ENCODE measurements at places on chromosomes 3 and 15.

DNA sequence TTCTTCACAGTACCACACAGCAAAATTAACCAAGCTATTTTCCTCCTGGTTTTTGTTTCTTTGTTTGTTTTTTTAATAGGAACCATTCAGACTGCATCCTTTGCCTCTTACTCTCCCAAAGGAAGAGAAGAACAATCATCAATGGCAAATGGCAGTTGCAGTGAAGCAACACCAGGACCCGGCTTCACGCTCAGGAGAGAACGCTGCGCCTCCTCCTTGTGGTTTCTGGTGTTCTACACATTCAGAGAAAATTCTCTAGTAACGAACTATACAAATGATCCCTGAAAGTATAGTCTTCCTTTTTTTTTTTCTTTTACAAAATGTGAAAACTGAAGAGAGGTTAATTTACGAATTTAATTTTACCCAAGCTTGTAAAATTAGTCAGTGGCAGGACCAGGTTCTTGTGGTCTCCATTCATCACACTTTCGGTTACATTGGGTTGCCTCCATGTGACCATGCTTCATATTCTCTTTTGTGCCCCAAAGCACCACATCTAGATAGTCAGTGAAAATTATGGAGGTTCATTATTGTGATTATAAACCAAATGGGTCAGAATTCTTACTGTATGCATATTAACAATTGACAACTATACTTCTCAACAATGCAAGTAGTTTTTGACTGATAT lies 10.6 kb upstream of the MINDY2 start:
- no peak for DNase-seq

GRCh38 chr15:82305621-82306048 lies 43.0 kb downstream of the SAXO2 start:
- DNase-seq = no peak

DNA sequence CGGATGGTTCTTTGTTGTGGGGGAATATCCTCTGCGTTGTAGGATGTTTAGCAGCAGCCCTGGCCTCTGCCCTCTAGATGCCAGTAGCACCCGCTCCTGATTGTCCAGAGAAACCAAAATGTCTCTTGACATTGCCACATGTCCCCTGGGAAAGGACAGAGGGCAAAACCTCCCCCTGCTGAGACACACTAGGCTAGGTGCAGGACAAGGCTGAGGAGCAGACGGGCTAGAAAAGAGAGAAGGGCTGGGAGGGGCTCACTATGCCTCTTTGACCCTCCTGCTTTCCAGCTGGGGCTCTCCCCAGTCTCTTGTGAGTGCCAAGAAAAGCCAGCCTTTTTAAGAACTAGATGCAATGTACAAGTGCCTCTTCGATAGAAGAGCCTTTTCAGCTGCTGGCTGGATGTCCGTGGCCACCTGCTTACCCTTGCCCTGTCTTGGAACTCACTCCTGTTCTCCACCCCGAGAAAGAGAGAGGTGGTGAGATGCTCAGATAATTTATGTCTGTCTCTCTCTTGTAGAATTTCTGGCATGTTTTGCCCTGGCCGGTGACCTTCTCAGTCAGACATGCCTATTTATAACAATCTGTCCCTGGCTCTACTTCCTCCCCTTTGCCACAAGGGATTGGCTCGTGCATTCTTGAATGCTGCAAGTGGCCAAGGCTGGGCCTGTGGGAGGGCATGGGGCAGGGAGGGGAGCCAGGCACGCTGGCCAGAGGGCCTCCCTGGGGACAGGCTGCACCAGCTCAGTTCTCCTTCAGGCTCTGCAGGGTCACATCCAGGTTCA lies 142.6 kb downstream of the RPLP1 start:
- DNase-seq = no peak

DNA sequence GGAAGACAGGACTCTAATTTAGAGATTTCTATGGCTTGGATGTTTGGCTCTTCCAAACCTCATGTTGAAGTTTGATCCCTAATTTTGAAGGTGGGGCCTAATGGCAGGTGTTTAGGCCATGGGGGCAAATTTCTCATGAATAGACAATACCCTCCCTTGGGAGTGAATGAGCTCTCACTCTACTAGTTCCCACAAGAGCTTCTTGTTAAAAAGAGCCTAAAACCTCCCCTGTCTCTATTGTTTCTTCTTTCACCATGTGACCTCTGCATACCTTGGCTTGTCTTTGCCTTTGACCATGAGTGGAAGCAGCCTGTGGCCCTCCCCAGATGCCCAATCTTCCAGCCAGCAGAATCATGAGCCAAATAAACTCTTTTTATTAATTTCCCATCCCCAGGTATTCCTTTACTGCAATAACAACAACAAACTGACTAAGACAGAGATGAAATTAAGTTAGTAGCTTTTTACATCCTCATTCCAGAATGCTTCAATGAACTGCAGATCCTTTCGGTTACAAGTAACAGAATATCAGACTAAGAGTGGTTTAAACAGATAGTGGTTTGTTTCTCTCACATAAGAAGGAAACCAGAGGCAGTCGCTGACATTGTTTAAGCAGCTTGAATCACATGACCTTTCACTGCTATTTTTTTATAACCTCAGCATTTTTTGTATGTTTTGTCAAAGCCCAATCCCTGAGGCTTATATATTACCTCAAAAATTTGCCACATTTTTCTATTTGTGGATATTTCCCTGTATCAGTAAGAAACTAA lies 1013.3 kb upstream of the SEMA6D start:
- no peak for DNase-seq

DNA sequence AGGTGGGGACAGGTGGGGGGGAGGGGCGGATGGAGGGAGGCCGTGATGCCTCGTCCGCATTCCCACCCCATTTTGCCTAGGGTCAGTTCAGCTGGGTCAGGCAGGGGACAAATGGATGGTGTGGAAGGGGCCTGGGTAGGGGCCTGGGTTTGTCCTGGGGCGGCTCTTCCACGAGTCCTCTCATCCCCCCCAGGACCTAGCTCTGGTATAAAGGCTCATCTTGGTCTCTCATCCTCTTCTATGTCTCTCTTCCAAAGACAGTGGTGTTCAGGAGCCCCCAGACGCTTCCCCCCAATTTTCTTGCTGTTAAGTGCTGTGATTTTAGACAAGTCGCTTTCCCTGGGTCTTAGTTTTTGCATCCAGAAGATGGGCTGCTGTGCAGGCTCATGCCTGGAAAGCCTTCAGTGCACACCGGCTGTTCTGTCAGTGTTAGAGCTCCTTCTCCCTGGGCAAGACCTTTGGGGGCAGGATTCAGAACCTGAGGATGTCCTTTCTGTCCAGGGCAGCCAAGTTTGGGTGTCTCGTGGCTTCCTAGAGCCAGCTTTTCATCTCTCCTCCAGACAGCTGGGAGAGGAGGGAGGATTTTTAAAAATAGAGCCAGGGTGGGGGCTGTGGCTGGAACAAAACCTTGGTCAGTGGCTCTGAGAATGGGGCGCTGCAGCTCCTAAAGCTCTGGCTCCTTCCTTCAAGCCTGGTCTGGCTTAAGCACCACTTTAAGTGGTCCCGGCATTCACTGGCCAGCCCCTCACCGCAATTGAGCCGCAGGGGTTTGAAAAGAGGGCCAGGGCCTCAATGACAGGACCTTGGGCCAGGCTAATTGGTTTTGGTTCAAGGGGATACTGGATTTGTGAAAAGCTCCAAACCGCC lies 37.7 kb upstream of the POLG start:
- DNase-seq = no peak

- no peak for DNase-seq
Measured at GRCh38 chr3:111874177-111874820, 15.2 kb downstream of the PHLDB2 start.

GRCh38 chr3:78706906-78707523 lies 1060.8 kb downstream of the ROBO1 start:
- DNase-seq = no peak

GRCh38 chr3:99686955-99687612 lies 48.7 kb downstream of the COL8A1 start:
- no peak for DNase-seq

DNA sequence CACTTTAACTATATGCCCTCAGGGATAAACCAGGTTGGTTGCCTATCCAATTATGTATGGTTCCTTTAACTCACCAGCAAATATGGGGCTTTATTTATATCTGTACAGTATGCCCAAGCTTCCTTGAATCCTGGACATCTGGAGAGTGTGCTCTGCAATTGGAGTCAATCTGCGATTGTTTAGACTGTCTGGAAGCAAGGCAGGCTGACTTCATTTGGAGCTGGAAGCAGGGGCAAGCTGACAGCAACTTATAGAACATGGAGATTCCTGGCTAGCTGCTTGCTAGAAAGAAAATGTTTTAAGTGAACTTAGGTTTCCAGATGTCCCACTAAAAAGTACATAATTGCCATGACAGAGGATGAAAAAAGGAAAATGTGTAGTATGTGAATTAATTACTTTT lies 63.7 kb upstream of the TPRG1 start:
- no peak for DNase-seq

DNA sequence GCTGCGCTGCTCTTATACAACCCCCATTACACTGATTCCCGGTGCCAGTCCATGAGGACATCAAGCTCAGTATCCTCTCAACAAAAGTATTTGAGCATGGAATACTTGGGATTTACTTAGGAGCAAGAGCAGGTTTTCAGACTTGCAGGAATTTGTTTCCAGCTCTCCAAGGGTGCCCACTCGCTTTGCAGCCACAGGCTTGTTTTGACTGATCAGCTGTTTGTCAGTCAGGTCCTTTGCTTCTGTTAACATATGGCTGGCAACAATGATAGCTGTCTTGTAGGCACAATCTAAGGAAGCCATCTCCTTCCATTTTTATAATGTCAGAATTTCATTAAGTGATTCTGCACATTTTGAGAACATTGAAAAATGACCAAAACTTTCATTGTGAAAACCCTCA lies 38.2 kb upstream of the MCF2L2 start:
- DNase-seq = no peak

DNA sequence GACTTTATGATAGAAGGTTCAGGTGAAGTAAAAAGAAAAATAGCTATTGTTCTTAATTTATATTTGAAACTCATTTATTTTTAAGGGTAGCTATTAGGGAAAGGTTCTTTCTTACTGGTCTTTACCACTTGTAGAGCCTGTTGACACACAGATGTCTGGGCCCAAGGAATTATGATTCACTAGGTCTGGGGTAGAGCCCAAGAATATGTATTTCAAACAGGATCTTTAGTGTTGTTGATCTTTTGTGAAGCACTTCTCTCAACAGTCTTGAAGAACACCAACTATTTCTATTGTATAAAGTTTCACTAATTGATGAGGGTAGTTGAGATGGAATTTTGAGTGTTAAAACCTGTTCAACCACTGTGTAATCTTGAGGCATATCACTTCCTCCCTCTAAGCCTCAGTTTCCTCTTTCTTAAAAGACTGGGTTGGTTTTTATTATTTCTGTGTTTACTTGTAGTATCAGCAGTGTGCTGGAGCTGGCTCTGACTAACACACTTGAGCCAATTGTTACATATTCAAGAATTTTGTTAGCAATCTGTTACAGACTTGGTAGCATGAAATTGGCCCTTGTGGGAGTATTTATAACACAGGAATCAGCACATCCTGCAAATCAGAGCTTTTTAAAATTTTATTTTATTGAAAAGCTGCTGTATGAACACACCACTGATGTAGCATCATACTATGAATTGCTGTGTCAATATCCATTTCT lies 155.9 kb downstream of the RBMS3 start:
- DNase-seq = no peak

DNA sequence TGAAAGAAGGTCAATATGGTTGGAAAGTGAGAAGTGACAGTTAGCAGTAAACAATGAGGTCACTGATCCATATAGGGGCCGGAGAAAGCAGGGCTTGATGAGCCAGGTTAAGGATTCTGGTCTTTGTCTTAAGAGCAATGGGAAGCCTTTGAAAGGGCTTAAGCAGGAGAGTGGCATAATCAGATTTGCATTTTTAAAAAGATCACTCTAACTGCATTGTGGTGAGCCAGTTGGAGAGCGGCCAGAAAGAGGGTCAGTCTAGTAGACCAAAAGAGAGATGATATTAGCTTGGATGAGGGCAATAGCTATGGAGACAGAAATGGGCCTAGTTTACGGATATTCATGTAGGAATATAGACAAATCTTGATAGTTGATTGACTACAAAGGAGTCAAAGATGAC lies 46.6 kb downstream of the CPNE4 start:
- DNase-seq = no peak

DNA sequence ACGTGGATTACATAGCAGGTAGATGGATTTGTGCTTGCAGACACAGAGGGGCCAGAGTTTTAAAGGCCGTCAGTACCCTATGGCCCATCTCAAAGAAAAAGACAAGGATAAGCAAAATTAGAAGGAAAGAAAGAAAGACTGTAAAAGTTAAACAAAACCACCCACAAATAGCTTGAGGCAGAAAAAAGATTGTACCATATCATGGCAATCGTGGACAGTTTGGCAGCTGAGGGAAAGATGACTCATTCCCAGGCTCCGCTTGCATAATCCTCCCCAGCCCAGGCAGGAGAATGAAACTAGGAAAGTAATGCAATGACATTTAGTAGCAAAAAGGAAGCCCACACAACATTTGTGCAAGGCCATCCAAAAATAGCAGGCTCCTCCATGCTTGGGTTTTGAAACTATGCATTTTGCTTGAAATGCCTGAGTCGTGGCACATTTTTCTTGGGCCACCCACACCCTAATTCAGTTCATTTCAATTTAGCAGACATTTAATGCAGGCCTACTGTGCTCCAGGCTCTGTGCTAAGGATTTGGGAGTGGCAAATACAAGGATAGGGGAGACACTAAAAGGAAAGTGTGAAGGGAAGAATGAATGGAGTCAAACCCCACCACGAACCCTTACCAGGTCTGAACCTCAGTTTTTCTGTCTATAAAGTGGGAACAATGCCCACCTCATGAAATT lies 40.9 kb upstream of the SMAD3 start:
- DNase-seq = peak; percentile 90

DNA sequence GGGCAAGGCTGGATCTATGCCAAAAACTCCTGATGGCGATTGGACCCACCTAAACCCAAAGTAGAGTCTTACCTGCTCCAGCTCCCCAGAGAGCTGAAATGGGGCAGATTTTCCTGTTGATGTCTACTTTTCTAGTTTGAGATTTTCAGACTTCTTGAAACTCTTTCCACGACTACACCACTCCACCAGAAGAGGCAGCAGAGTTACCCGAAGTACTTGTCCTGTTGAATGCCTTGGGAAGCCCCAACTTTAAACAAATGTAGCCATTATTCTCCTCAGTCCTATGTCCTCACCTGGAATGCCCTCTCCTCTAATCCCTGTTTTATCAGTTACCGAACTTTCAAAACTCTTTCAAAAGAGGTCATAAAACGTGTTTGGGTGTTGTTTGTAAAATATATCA lies 843.8 kb downstream of the VGLL3 start:
- no peak for DNase-seq

- DNase-seq = no peak
Measured at GRCh38 chr3:62451211-62451887, 78.0 kb upstream of the FEZF2 start.

DNA sequence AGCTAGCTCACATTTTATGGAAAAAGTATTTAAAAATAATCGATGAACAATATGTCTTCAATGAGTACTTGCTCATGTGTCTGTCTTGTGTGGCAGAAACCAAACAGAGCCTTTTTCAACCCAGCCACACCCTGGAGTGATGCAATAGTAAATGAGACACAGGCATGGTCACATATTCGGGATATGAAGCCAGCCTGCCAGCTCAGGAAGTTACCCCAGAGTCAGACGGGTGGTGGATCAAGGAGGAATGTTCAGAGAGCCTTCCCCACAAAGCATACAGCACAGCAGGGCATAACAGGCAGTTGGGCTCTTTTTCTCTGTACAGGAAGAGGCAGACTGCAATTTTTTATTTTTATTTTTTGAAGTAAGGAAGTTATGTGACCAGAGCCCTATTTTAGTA lies 27.3 kb downstream of the LARP6 start:
- DNase-seq = peak; percentile 57

All from non-pigmented ciliary epithelial cell (primary cell).